ENCODE measurements at places on chromosomes 4 and X.

- H3K4me1 ChIP-seq = peaks cover 5% of the 10 kb centered on the region
- no peak overlapping the region for H3K4me3 ChIP-seq
- no peak overlapping the region for H3K27ac ChIP-seq
These were observed 14.2 kb downstream of the ATP5ME start for GRCh38 chr4:659851-660250.

DNA sequence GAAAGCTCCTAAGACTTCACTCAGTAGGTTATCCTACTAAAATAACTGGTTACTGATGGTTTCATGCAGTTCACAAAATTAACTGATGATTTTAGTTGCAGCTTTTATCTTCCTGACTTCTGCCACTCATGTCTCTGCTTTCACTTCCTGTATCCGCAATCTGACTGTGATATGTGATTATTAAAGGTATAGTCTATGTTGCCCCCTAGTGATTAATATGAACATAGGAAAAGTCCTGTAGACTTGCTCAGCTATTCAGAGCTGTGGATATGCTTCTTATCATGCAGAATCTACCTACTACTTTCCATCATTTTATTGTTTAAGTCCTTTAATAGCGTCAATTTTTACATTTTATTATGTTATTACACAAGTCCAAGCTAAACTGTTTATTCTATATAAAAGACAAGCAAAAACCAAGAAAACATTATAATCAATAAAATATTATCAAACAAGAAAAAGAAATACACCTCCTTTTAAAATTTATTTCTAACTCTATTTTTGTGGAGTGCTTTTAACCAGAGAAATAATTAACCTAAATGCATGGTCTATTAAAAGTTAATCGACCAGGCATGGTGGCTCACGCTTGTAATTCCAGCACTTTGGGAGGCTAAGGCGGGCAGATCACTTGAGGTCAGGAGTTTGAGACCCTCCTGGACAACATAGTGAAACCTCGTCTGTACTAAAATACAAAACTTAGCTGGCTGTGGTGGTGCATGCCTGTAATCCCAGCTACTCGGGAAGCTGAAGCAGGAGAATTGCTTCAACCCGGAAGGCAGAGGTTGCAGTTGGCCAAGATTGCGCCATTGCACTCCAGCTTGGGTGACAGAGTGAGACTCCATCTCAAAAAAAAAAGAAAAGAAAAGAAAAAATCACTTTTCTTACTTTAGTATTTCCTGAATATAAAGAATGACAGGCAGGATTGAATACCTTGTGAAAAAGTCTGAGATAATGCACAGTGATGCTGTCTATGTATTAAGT lies 40.4 kb upstream of the TLR2 start:
- DNase-seq = no peak
- peaks cover 8% of the 10 kb centered on the region for H3K4me1 ChIP-seq
- H3K27me3 ChIP-seq = no peaks in the 10 kb centered on the region
- no peaks in the 10 kb centered on the region for H3K36me3 ChIP-seq
- H3K27ac ChIP-seq = no peak overlapping the region
- no peak overlapping the region for H3K4me3 ChIP-seq

DNA sequence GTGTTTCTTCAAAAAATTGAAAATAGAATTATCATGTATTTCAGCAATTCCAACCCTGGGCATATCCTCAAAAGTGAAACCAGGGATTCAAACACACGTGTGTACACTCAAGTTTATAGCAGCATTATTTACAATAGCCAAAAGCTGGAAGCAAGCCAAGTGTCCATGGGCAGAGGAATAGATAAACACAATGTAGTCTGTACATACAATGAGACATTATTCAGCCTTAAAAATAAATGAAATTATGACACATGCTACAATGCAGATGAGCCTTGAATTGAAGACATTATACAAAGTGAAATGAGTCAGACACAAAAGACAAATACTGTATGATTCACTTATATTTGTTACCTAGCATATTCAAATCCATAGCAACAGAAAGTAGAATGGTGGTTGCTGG lies 853.4 kb downstream of the STIM2 start:
- no peaks in the 10 kb centered on the region for H3K4me1 ChIP-seq
- H3K27ac ChIP-seq = no peak overlapping the region
- no peaks in the 10 kb centered on the region for H3K27me3 ChIP-seq
- no peak overlapping the region for H3K4me3 ChIP-seq
- H3K36me3 ChIP-seq = no peaks in the 10 kb centered on the region
- DNase-seq = no peak

DNA sequence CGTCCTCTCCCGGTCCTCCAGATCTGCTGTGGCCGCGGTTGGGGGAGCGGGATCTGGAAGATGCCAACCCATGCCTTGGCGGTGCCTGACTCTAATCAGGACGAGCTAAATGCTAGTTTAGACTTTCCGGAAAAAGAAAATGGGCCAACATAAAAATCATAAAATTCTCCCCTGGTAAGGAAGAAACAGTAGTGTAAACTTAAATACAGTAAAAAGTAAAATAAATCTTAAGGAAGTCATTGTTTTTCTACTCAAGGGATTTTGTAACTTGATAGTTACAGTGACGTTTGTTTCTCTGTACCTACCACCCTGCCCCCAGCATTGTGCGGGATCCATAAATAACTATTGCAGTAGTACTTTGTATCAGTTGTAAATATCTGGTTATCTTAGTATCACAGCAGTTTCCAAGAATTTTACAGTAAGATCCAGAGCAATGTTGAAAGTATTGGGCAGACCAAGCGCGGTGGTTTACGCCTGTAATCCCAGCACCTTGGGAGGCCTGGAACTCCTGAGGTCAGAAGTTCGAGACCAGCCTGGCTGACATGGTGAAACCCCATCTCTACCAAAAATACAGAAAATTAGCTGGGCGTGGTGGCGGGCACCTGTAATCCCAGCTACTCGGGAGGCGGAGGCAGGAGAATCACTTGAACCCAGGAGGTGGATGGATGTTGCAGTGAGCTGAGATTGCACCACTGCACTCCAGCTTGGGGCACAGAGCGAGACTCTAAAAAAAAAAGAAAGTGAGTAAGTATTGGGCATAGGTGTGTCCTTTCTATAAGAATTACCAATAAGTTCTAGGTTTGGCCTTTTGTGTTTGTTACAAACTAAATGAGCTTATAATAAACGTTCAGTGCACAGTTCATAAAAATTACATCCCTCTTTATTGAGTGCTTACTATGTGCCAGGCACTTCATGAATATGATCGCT lies 1.0 kb upstream of the PLA2G12A start:
- H3K4me1 ChIP-seq = peaks cover 12% of the 10 kb centered on the region
- H3K4me3 ChIP-seq = peak overlapping the region; percentile 79
- H3K27me3 ChIP-seq = no peaks in the 10 kb centered on the region
- H3K27ac ChIP-seq = peak overlapping the region; percentile 74
- no peak for DNase-seq
- H3K36me3 ChIP-seq = peaks cover 6% of the 10 kb centered on the region

- no peaks in the 10 kb centered on the region for H3K36me3 ChIP-seq
- peaks cover 14% of the 10 kb centered on the region for H3K4me1 ChIP-seq
- DNase-seq = no peak
- no peaks in the 10 kb centered on the region for H3K27me3 ChIP-seq
These were observed 37.9 kb upstream of the NAP1L5 start for GRCh38 chr4:88735564-88735963.

- no peak overlapping the region for H3K27ac ChIP-seq
- no peaks in the 10 kb centered on the region for H3K4me1 ChIP-seq
- DNase-seq = no peak
- no peaks in the 10 kb centered on the region for H3K36me3 ChIP-seq
- no peaks in the 10 kb centered on the region for H3K27me3 ChIP-seq
These were observed 837.4 kb downstream of the PCDH19 start for GRCh38 chrX:99572711-99573110.

DNA sequence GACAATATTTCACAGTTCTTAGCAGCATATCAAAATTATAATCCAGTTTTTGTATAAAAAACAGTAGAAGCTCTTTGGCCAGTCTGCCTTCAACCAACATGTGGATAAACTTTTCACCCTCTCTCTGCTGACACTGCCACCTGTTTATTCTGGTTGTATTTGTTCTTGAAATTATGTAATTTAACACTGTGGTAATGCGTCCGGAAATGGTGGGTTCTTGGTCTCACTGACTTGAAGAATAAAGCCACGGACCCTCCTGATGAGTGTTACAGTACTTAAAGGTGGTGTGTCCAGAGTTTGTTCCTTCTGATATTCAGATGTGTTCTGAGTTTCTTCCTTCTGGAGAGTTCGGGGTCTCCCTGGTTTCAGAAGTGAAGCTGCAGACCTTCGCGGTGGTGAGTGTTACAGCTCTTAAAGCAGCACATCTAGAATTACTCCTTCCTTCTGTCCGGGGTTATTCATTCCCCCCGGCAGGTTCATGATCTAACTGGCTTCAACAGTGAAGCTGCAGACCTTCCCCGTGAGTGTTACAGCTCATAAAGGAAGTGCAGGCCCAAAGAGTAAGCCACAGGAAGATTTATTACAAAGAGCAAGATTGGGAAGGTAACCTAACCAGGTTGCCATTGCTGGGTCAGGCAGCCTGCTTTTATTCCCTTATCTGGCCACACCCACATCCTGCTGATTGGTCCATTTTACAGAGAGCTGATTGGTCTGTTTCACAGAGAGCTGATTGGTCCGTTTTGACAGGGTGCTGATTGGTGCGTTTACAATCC lies 15.7 kb downstream of the FAM184B start:
- no peaks in the 10 kb centered on the region for H3K36me3 ChIP-seq
- no peak overlapping the region for H3K27ac ChIP-seq
- no peak for DNase-seq
- H3K4me3 ChIP-seq = no peak overlapping the region
- H3K4me1 ChIP-seq = peaks cover 6% of the 10 kb centered on the region

- DNase-seq = no peak
- no peak overlapping the region for H3K27ac ChIP-seq
- H3K36me3 ChIP-seq = no peaks in the 10 kb centered on the region
- H3K4me1 ChIP-seq = peaks cover 4% of the 10 kb centered on the region
- H3K27me3 ChIP-seq = peaks cover 7% of the 10 kb centered on the region
- H3K4me3 ChIP-seq = no peak overlapping the region
These were observed 23.0 kb downstream of the SH3D19 start for GRCh38 chr4:151302432-151302831.

GRCh38 chr4:156811963-156812362 lies 159.6 kb downstream of the PDGFC start:
- H3K27ac ChIP-seq = no peak overlapping the region
- no peaks in the 10 kb centered on the region for H3K36me3 ChIP-seq
- H3K4me3 ChIP-seq = no peak overlapping the region
- DNase-seq = no peak
- H3K4me1 ChIP-seq = no peaks in the 10 kb centered on the region

DNA sequence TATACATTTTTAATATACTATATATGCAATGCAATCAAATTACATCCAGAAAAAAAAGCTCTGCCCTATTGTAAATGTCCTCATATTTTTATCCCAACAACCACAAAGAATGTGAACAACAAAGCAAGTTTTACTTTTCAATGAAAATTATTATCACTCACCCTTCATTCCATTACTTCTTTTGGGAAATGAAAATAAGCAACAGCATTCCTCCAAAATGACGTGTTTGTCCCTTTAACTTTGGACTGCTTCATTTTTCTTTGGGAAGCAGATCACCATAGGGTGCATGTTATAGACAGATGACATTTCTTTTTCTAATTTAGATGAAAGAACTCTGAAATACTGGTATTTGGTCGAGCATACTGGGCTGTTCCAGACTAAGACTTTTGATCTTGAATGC lies 667.1 kb upstream of the BOD1L1 start:
- no peaks in the 10 kb centered on the region for H3K36me3 ChIP-seq
- no peak overlapping the region for H3K27ac ChIP-seq
- no peaks in the 10 kb centered on the region for H3K4me1 ChIP-seq
- H3K4me3 ChIP-seq = no peak overlapping the region

Data from activated naive CD8-positive, alpha-beta T cell treated with anti-CD3 and anti-CD28 coated beads for 36 hours (primary cell).